ENCODE measurements at places on chromosomes 11 and 22.
A peak's percentile ranks its signal among the peaks of the same experiment; 100 is the strongest.

DNA sequence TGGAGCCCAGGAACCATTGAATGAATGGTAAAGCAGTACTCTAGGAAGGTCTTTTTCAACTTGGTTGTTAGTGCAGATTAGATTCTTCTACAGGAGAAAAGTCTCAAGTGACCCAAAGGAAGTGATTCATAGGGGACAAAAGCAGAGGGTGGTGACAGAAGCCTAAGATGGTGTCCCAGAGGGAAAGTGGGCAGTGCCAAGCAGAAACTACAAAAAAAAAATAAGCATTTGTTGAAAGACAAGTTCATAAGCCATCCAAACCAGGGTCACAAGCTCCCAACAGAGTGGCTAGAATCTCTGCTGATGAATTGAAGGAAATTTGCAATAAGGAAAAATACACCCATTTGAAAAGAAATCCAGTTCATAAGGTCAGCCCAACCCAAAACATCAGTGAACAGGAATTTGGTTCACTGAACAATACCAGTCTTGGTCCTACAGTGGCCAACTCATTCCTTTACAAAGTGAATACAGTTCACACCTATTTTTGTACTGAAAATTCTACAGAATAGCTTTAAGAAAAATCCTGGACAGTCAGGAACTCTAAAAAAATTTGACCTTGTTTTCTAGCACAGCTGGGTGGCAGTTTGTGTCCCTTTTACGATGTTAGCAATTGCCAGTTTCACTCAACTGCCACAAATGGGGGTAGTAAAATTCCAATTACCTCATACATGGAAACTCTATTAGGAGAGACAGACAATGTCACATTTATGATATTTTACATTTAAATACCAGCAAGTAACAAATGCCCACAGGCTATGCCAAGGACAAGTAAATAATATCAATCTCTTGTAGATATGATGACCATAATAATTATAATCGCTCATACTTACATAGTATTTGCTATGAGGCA, 21.6 kb upstream of the NUP160 start:
- H3K4me1 ChIP-seq, result no peaks in the 10 kb centered on the region
- no peaks in the 10 kb centered on the region for H3K27me3 ChIP-seq

DNA sequence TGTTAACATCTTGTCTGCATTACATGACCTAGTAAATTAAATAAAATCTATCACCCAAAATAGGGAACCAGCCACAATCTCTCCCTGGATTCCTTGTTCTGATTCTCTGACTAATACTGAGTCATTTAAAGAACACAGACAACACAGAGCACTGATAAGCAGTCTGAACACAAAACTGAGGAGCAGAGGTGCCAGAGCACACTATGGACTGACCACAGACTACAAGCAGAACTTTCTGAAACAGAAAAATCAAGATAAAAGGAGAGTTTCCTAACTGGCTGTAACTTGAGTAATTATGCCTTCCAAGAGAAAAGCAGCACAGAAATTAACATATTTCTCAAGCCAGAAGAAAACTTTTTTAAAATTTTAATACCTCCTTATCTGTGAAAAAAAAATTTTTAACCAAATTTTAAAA, 128.8 kb downstream of the SGSM3 start:
- H3K27ac ChIP-seq, result no peak overlapping the region
- no peak for DNase-seq
- no peaks in the 10 kb centered on the region for H3K36me3 ChIP-seq
- H3K4me1 ChIP-seq, result no peaks in the 10 kb centered on the region
- H3K4me3 ChIP-seq, result no peak overlapping the region

DNA sequence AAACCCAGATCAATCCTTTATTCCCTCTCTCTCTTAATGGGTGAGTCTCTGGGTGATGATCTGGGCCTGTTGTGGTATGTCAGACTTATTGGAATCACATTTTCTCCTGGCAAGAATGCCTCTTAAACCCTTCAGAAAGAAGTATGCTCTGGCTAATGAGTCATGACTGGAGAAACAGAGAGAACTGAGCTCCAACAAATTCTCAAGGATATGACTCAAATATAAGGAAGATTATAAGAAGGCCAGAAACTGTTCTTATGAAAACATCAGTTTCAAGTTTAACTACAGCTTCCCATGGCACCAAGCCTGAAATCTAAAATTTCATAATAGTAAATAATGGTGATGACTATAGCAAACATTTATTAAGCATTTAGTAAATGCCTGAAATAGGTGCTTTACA, 83.9 kb downstream of the OR5AK2 start:
- no peaks in the 10 kb centered on the region for H3K27me3 ChIP-seq
- no peak for DNase-seq
- no peaks in the 10 kb centered on the region for H3K36me3 ChIP-seq
- no peak overlapping the region for H3K27ac ChIP-seq

GRCh38 chr11:123178186-123178585, 16.9 kb downstream of the CLMP start:
- H3K4me1 ChIP-seq, result no peaks in the 10 kb centered on the region
- H3K36me3 ChIP-seq, result no peaks in the 10 kb centered on the region

- H3K27ac ChIP-seq, result peak overlapping the region; percentile 52
- DNase-seq, result peak; percentile 61
- H3K4me3 ChIP-seq, result no peak overlapping the region
- peaks cover 34% of the 10 kb centered on the region for H3K4me1 ChIP-seq
Measured at GRCh38 chr11:118334745-118335144, 7.8 kb downstream of the CD3D start.

Data from natural killer cell (primary cell).